ENCODE measurements at places on chromosomes 2 and 18. TPM values are rescaled to one million over a fixed set of nuclear protein-coding genes. Genes with fewer than 3 reads are reported as not detected.

- no peak for DNase-seq
Observed at GRCh38 chr2:230230496-230231200, 5.1 kb downstream of the SP140 start.

DNA sequence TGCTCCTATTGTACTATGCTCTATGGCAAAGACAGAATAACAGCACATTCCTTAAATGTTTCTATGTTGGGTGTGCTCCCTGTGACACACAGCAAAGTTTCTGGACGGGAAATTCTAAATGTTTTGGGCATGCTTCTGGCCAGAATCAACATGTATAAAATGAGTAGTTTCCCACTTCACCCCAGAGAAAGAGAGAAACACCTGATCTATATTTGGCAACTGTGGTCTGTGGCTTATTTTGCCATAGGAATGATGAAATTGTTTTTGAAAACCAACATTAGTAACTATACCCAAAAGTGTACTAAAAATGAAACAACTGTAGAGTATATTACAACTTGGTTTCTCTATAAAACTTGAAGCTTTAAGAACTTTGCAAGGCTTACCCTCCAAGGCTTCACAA lies 89.1 kb downstream of the RAD51AP2 start:
- peak; percentile 95 for DNase-seq

HOXD12 gene
- not detected for total RNA-seq

DNA sequence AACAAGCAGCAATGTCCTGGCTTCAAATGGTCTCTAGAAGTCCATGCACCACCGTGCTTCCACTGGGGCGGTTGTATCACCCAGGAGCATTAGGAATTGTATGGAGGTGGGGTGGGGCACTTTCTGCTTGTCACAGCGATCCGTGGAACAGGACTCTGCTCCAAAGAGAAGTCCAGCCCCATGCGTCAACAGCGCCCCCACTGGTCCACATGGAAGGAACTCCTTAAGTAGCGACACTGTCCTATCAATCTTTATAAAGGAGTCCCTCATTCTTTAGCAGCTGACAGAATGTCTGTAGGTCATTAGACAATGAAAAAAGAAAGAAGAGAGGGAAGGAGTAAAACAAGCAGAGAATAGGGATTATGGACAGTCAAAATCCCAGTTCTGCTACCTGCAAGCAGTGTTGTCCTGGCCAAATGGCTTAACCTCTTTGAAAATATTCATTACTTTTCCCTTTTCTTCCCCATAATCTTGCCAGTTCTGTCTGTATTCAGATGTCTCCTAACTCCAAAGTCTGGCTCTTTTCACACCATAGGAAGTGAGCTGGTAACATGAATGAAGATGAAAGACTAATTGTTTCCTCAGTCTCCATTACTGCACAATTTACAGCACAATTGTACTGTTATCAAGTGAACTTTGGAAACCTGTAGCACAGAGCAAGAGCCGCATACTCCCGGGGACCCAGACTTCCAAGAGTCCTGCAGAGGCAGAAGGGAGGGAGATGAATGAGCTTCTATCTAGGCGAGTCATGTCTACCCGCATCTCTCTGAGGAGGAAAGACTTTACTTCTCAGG lies 9.9 kb downstream of the NFE2L2 start:
- no peak for DNase-seq

GRCh38 chr2:9089831-9090230 lies 86.3 kb upstream of the MBOAT2 start:
- no peak for DNase-seq

GRCh38 chr2:7983451-7983850 lies 698.4 kb upstream of the ID2 start:
- no peak for DNase-seq

GRCh38 chr2:233183869-233184418 lies 67.5 kb upstream of the ATG16L1 start:
- DNase-seq = no peak

RAPGEF4 gene
- total RNA-seq = 3.2 TPM

GRCh38 chr2:228065686-228066085 lies 115.8 kb downstream of the SPHKAP start:
- peak; percentile 42 for DNase-seq

- DNase-seq = no peak
Observed at GRCh38 chr18:4211111-4211837, 243.8 kb downstream of the DLGAP1 start.

Measured in mammary epithelial cell (primary cell).